ENCODE measurements at places on chromosomes 12 and 14.

DNA sequence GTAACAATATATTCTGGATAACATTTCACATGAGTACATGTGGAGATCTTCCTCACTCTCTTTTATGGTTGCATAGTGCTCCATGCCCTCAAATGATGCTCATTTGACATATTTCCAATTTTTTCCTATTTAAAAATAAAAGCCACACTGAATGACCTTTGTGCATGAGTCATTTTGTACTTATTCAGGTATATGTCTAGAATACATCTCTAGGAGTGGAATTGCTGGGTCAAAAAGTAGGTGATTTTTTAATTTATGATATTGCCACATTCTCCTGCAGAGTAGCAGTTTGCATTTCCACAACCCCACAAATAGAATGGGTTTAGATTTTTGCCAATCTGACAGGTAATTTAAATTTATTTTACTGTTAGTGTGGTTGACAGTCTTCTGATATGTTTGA lies 104.8 kb downstream of the RPAP3 start:
- DNase-seq, result no peak

DNA sequence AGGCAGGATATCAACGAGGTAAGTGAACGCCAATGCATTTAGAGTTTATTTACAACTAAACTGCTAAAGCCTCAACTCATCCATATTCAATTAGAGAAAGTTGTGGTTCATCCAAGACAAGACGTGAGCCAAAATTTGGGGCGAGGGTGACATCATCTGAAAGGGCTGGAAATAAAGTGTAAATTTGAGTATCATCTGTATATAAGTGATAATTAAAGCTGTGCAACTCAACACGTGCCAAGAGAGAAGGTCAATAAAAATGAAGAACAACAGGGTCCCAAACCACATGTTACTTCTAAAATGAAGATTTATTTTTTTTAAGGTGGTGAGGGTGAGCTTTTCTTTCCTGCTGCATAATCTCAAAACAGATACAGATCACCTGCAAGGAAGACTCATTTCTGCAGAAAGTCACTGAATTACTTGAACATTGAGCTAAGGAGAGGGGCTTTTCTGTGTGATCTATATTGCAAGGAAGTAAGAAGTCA lies 203.6 kb downstream of the EFCAB11 start:
- no peak for DNase-seq

- no peak for DNase-seq
Measured at GRCh38 chr14:75689012-75689411, 28.0 kb downstream of the TTLL5 start.

DNA sequence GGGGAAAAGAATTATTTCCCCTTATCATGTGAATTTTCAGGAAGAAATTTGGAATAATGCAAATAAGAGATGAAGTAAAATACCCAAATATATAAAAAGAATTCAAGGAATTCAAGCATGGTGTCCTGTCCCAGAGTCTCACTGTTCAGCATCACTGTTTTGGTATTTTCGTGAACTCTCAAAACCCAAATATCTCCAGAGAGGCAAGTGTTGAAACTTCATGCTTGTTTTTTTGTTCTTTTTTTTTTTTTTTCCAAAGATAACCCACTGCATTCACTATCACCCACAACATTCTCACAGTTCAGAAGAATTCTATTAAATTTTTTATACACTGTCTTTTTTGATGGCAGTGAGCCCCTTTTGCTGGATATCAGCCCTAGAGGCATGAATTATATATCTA lies 354.9 kb downstream of the DIO2 start:
- no peak for DNase-seq

DNA sequence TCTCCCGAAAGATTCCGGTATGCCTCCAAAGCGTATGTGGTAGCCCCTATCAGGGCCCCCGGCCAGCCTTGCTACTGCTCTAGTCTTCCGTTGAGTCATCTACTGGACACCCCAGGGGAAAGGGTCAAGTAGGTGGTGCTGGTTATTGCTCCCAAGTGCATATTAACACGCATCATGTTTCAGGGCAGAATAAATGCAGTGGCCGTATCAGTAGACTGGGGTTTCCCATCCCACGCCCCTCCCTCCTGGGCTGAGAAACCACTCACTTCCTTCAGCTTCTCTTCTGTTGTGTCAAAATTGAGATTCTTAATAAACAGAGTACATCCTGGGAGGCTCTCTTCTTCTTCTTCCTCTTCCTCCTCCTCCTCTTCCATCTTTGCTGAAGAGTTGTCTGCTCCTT lies 39.3 kb downstream of the RBM19 start:
- DNase-seq, result no peak

GRCh38 chr14:103949131-103949790 lies 6.9 kb upstream of the RD3L start:
- DNase-seq, result no peak

DNA sequence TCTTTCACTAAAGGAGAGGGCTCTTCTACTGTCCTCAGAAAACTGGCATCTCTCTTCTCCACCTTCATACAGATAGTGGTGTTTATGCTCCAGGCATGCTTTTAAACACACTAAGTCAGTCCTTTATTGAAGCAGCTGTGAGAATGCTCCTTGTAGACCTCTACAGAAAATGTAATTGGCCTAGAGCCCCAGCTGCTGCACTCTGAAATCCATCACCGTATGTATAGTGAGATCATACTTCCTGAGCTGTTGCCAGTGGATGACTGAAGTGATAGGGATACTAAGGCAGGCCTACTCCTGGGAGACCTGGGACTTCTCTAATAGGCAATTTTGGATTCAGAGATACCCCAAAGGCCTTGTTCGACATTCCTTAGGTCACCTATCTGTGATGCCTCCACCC lies 535.4 kb downstream of the RPS29 start:
- DNase-seq, result no peak

GRCh38 chr12:107125833-107126232 lies 32.5 kb upstream of the CRY1 start:
- DNase-seq, result no peak

GRCh38 chr12:58434726-58435125 lies 485.6 kb downstream of the LRIG3 start:
- no peak for DNase-seq

GRCh38 chr14:21096978-21097635 lies 1.3 kb downstream of the ZNF219 start:
- no peak for DNase-seq

DNA sequence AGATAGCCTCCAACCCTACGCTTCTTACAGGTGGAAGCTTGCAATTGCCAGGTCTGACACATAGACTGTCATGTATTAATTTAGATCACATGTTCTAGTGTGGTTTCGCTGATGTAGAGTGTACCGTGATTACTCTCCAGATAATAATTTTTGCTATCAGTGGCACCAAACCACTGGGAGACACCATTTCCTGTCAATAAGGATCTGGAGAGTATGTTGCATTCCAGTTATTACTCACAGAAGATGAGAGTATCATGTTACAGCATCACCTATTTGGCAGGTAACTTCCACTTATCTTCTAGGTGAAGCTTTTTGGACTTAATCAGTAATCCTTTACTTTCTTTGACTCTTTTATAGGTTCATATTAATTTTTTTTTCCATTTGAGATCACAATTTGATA lies 147.2 kb downstream of the HELB start:
- no peak for DNase-seq

DNA sequence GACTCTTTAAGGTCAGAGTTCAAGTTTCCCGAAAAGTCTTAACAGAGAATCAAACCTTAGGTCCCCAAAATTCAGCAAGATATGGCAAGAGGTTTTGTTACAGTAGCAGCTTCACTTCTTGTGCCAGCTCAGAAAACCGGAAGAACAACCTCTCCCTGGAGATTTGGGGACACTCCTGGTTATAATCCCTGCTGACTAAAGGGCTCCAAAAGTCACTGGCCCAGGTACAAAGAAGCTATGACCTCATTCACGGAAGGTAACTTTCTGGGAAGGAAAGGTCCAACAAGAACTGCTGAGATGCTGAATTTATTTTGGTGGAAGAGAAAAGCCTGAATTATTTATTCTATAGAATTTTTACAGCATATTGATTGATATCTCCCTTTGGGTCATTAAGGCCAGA lies 55.6 kb upstream of the DIO2 start:
- DNase-seq, result no peak

GRCh38 chr12:132046561-132046960 lies 96.8 kb downstream of the EP400 start:
- no peak for DNase-seq

DNA sequence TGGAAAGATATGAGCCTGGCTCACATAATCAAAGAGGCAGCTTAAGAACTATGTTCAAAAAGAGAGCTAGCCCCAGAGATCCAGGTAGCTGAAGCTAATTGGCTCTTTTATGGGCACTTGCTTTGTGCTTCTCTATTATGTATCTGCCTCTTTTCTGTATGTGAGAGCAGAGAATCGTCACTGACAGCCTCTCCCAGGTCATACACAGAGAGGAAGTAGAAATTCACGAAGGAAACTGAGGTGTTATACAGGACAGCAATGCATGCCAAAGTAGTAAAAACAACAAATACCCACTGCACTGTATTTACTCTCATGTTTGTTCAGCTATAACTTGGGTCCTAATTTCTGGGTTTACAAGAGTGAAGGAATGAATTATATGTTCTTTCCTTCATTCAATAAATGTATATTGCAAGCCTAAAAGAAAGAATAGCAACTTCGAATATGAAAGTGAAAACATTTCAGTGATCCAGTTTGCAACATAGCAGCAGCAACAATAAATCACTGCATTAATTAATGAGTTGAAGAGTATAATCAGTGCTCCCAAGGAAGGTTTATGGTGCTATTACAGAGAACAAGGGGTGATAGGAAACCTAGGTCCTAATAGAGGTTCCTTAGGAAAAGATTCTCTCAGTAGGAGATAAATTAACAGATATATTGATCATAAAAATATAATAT lies 47.1 kb upstream of the ATXN7L3B start:
- DNase-seq, result no peak

GRCh38 chr12:31118347-31119191 lies 44.9 kb downstream of the DDX11 start:
- no peak for DNase-seq

- DNase-seq, result no peak
Measured at GRCh38 chr12:51392556-51393237, 1.5 kb upstream of the GALNT6 start.

DNA sequence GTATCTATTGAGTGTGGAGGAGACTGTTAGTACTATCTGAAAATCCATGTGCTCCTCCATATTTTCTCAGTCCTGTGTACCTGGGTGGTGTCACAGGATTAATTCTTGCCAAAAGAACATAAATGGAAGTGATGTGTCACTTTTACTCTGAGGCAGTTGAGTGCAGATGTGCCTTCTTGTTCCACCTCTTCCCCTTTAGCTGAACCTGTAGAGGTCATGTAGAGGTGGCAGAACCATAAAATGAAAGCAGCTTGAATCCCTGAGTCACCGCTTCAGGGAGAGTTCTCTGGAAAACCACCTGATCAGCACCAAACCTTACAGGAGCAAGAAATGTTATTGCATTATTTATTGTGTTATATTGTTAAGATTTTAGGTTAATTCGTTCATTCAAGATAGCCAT lies 14.7 kb upstream of the SLC25A3 start:
- DNase-seq, result no peak

- no peak for DNase-seq
Measured at GRCh38 chr12:46533723-46534122, 161.2 kb upstream of the SLC38A2 start.

- no peak for DNase-seq
Measured at GRCh38 chr12:96143392-96143791, 50.8 kb upstream of the ELK3 start.

- no peak for DNase-seq
Measured at GRCh38 chr12:51904951-51905470, 2.3 kb upstream of the ACVRL1 start.

GRCh38 chr12:121866331-121866730 lies 7.7 kb upstream of the HPD start:
- DNase-seq, result no peak

DNA sequence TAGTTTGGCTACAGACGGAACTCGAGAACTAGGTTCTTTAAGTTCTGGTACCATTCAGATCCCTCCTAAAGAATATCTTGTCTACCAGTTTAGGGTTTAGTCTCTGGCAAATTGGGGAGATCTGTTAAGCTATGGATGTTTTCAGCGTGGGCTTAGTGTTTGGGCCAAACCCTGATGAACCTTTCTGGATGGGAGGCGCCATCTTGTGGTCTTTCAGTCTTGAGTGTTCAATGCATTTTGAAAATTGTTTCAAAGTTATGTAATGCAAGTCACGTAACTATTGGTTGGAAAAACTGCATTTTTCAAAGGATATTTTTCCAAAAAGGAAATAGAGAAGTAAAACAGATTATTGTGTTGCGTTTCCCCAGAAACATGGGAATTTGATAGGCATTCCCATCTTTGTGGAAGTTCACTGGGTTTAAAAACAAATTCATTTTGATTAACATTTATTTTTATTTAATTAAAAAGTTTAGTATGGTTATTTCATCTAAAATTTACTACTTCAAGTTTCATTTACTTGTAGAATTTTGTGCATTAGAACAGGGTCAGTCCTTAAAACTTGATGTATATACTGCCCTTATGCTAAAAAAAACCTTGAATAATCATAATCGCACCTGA lies 169.0 kb downstream of the PRIMA1 start:
- DNase-seq, result no peak

GRCh38 chr14:61154641-61155040 lies 126.5 kb downstream of the TMEM30B start:
- DNase-seq, result no peak

- no peak for DNase-seq
Measured at GRCh38 chr12:105275997-105276733, 40.2 kb upstream of the APPL2 start.

DNA sequence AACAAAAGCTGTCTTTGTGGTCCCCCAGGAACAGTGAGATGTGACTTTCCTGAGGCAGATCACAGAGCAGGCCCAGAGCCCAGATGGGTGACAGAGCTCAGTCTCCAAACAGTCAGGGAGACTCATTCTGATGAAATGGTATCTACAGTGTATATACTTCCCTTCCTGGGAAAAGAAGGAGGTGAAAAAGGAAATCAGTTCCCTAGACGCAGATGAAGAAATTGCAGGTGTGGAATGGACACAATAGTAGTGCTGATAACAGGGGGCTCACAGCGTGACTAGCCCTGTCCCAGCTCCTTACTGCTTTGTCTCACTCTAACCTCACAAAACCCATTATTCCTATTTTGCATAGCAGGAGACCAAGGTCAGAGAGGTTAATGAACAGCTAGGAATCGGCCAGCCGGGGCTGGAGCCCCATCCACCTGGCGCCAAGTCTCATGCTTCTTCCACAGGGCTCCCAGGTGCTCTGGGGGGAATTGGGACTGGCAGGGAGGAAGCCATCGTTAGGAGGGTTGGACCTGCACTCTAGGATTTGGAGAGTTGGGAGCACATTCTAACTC lies 11.9 kb downstream of the KCNH3 start:
- no peak for DNase-seq

DNA sequence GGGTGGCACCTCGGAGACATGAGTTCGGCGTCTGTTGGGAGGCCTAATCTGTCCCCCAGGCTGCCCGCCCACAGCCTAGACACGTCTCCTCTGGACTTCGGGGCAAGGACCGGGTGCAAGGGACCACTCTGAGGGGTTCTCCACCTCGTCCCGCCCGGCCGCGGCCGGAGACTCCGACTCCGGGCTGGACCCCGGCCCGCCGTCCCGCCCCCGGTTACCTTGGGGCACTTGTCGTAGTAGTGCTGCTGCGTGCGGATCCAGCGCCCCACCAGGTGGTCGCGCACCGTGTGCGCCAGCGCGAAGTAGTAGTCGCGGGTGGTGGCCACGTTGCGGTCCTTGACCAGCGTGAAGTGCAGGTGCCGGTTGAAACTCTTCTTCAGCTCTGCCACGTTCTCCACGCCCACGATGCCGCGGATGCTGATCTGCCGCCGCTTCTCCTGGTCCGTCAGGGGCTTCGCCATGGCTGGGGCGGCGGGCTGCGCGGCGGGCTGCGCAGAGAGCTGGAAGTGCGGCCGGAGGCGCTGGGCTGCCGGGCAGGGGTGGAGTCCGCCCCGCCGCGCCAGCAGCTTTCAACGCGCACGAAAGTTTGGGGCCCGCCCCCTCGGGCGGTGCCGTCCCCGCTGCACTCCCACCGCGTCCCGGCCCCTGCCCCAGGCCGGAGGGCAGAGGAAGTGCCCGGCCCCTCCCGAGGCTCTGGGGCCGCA lies at the start of gene PYGL:
Gene PYGL, minus strand, starts transcription at position 541 of the 704 bp plus-strand sequence. Its CDS starts 80 bp downstream, at position 461.
- DNase-seq, result no peak
